ENCODE measurements at places on chromosomes 7 and 10. TPM values are rescaled to one million over a fixed set of nuclear protein-coding genes. Genes with fewer than 3 reads are reported as not detected.

DNA sequence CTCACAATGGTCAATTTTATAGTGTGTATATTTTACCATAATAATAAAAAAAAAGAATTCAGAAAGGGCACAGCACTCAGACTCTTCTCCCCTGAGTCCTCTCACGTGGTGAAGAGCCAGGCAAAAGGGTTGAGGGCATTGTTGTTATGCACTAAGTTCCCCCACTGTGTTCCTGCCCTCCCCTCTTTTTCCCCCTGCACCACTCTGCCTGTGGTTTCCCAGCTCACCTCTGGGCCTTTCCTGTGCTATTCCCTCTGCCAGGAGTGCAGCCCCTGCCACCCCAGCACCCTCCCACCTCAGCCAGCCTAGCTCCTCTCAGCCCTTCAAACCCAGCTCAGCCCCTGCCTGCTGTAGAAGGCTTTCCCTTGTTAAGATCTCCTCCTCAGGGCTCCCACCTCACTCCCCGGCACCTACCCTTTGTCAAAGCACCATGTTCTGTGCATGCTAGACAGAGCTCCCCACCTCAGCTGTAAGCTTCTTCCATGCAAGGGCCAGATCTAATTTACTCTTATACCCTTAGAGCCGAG, 108.5 kb downstream of the KCNMA1 start:
- DNase-seq: no peak

GRCh38 chr10:130066743-130067142, 43.9 kb downstream of the C10orf143 start:
- no peak for DNase-seq

GRCh38 chr10:110600487-110601101, 33.1 kb downstream of the SMC3 start:
- DNase-seq: peak; percentile 44

- DNase-seq: no peak
Measured at GRCh38 chr7:32036557-32036956, 33.6 kb downstream of the PDE1C start.

Gene TMEM168
- polyA plus RNA-seq: 62.4 TPM

Gene ENKUR
- polyA plus RNA-seq: 4.1 TPM

Gene ANK3
- polyA plus RNA-seq: 172 TPM

DNA sequence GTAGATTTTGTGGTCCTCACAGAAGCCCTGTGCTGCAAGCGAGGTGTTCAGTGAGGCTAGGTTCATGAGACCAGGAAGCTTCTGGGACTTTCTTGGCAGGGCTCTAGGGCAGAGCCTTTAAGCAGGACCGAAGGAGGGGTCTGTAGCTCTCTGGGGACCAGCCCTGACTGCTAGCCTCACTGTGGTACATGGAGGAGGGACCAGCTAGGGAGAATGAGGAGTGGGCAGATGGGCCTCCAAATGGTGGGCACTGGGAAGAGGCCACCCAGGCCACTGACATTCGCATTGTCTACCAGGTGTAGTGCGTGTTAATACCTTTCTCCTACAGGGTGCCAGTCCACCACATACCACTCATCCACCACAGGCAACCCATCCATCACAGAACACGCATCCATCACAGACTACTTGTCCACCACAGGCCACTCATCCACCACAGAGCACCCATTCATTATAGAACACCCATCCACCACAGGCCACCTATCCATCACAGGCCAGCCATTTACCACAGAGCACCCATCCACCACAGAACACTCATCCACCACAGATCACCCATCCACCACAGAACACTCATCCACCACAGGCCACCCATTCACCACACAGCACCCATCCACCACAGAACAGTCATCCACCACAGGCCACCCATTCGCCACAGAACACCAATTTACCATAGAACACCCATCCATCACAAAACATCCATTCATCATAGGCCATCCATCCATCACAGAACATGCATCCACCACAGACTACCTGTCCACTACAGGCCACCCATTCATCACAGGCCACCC, 31.6 kb upstream of the ZNF488 start:
- DNase-seq: no peak

DNA sequence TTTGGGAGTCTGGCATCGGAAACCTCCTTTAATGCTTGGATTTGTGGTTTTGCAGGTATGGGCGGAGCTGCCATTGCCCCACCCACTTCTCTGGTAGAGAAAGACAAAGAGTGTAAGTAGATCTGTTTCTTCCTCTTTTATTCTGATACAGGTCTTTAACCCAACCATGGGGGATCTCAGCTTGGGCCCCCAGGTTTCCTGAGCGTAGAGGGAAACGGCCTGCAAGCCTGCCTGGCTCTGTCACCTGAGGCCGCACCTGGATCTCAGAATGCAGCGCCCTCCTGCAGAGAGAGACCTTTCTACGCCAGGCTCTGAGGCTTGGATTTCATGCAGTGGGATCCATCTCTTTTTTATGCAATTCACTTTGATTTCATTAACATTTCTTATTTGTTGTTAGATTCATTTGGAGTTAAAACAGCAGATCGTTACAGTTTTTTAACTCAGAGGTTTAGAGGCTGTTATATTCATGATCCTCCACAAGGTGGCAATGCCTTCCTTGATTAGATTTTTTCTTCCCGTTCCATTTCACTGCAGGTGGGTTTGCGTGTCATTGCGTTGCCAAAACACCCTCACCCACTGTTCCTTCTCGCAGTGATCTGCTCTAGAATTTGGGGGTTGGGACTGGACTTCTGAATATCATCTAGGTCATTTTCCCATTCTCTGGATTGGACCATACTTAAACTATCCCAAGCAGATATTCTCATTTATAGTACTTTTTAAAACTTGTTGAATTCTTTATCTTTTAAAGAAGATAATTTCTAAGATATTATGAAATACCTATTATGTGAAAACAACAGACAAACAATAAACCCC, 20.0 kb downstream of the RBM17 start:
- no peak for DNase-seq

Gene CCDC7
- polyA plus RNA-seq: 7.2 TPM

Gene CNPY1
- polyA plus RNA-seq: not detected

GRCh38 chr10:34314457-34314856, 500.6 kb downstream of the PARD3 start:
- no peak for DNase-seq

GRCh38 chr10:118977835-118978234, 51.7 kb upstream of the NANOS1 start:
- no peak for DNase-seq

- no peak for DNase-seq
Measured at GRCh38 chr7:66423729-66424128, 205.0 kb upstream of the KCTD7 start.

DNA sequence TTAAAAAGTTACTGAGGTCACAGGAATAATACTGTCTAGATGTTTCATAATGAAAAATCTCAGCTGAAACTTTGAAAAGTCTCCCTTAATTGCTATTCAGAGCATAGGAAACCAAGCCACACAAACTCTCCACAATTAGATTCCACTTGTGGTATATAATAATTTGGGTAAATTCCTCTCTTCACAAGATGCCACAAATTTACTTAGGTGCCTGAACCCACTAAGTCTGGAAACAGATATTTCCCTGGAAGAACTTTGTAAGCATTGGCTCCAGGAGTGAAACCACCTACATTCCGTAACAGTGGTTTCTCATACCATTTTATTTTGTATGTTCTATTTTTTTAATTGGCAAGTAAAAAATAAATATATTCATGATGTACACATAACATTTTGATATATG, 493.4 kb downstream of the SEMA3D start:
- no peak for DNase-seq

DNA sequence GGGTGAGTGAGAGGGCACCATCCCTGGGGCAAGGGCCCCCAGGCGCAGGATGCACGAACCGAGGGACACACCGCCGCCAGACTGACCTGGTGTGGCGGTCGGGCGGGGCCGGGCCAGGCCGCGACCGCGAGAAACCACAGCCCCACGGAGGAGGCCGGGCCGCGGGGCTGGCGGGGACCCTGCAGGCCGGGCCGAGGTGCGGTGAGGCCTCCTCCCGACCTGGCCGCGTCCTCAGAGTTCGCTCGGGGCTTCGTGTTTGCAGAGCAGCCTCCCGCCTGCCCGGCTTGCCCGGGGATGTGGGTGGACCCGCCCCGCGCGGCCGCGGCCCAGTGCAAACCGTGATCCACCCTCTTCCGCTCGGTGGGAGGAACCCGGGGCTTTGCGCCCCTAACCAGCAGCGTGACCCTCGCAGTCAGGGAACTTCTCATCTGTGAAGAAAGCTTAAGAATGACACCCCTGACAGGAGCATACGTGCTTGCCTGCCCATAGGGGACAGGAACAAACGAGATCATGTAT, 20.6 kb upstream of the HOXA13 start:
- DNase-seq: no peak

DNA sequence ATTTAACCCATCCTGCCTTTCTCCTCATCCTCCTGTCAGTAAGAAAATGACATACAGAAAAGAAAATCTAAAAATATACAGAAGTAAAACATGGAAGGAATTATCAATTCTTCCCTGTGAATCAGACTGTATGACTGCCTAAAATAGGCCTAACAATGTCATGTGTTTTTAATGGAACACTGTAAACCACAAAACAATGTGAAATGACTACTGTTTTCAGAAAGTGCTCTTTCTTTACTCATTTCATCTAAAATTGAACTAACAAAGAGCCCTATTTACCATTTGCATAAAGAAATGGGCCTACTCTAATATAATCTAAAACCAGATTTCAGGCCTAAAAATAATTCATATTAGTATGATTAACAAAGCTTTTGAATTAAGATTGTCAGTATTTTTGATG, 35.7 kb downstream of the SEMA3E start:
- no peak for DNase-seq

Gene HOXA11
- polyA plus RNA-seq: 32.2 TPM

- DNase-seq: no peak
Measured at GRCh38 chr10:128716181-128716580, 590.0 kb upstream of the MKI67 start.

GRCh38 chr10:83607959-83608745, 531.2 kb upstream of the GHITM start:
- DNase-seq: no peak

DNA sequence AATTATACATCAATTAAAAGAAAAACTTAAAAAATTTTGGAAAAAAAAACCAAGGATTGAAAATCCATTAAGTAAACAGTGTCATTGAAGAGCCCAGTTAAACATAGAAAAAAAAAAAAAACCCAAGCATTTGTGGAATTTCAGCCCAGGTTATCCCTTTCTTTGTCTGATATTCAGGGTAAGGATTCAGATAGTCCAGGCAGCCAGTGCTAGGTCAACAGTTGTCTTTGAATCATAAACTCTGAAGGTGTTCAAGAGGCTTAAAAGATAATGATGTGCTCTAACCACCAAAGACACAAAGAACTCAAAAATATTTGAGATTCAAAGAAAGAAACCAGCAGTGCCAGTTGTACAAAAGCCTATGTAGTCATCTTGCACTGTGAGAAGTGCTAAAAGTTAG, 270.3 kb upstream of the DKK1 start:
- no peak for DNase-seq

Measured in left kidney (tissue), 8 donors.